ENCODE measurements at places on chromosomes 1 and 21.

DNA sequence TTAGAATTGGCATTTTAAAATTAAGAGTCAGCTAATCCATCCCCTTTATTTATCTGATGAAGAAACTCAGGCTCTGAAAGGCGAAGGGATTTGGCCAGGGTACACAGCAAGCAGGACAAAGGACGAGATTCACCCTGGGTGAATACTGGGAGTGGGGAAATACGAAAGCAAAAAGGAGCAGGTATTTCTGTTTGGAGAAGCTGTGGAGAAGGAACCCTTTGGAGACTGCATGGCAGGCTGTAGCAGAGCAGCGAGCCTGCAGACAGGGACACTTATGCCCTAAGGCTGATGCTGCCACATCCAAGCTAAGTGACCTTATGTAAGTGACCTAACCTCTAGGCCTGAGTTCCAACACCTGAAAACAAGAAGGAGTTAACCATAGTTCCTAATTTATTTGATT, 207.2 kb upstream of the C1orf87 start:
- DNase-seq: no peak

- DNase-seq: no peak
These were observed 29.6 kb upstream of the RGS16 start for GRCh38 chr1:182633657-182634281.

- no peak for DNase-seq
These were observed 6.6 kb upstream of the MIIP start for GRCh38 chr1:12012560-12013316.

DNA sequence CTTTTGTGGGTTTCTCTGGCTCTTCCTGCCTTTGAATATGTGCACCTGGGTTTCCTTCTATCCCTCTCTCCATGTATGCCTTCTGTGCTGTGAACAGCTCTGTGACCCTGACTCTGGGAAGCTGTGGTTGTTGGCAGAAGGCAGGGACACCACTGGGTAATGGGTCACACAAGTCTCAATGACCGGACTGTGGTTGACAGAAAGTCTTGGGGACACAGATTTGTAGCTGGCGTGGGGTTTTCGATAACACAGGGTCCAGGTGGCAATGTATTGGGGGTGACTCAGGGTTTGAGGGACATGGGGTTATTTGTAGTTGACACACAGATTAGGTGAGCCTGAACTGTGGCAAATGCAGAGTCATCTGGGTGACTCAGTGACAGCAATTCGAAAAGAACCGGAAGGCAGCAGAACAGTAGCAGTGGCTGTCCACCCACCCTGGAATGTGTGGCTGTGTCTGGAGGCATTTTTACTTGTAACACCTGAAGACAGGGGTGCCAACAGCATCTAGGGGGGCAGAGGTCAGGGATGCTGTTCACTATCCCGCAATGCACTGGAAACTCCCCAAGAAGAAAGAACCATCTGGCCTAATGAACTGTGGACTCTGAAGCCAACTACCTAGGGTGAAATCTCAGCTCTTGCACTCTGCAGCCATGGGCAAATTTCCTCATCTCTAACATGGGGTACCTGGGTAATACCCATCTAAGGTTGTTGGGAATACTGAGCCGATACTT, 13.0 kb upstream of the SLC6A9 start:
- DNase-seq: no peak

- no peak for DNase-seq
These were observed 787 bp upstream of the GIPC2 start for GRCh38 chr1:78044796-78045562.

DNA sequence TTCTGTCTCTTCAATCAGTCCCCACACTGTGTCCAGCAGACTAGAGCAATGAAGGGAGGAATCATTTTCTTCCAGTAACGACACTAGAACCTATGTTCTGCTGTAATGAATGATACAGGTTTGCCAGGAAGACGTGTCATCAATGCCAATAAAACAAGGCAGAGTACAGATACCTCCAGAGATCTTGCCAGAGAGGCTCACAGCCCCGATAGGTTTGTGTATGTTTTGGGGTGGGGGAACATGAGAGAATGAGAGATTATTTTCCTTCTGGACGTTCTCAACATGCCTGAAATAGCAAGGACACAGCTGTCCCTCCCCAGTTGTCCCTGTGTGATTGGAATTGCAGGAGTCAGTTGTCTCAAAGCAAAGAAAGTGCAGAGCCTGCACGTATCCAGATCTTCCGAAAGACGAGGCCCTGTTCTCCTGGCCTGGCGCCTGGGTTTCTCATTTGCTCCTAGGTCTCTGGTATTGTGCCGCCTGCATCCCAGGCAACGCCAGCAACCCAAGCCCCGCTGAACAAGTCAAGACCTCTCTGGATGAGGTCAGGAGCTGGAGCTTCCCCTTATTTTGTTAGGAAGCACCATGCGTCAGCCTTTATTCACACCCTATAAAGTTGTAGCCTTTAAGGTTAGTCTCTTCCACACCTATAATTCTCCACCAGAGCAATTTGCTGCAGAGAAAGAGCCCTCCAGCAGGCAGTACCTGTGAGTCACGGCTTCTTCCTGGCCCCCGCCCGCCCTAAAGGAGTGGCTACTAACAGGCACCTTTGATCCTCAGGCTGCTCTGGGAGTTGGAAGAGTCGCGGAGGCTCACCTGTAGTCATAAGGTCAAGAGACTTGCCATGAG, 130.5 kb downstream of the TOMM20 start:
- no peak for DNase-seq

DNA sequence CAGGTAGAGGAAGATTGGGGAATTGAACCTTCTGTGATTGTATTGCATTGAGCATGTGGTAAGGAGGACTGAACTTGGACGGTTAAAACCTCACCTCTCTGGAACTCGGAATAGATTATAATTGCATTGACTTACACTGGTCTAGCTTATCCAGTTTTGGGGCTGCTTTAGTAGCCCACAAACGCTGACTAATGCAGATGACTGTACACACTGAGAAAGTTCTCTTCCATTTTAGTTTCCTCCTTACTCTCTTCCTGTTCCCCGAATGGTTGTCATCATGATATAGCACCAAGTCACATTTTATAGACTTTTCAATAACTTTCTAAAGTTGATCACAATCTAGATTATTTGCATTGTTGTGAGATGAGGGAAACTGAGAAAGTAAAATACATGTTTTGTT, 78.2 kb downstream of the NFIA start:
- DNase-seq: no peak

DNA sequence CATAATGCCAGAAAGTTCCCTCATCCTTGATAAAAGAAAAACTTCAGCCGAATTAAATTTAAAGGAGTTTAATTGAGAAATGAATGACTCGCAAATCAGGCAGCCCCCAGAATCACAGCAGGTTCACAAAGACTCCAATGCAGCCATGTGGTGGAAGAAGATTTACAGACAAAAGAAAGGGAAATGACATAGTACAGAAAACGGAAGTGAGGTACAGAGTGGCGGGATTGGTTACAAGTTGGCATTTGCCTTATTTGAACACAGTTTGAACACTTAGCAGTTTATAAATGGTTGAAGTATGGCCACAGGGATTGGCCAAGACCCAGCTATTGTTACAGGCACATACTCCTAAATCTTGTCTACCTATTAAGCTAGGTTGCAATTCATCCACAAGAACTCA, 46.6 kb downstream of the HIVEP3 start:
- no peak for DNase-seq

DNA sequence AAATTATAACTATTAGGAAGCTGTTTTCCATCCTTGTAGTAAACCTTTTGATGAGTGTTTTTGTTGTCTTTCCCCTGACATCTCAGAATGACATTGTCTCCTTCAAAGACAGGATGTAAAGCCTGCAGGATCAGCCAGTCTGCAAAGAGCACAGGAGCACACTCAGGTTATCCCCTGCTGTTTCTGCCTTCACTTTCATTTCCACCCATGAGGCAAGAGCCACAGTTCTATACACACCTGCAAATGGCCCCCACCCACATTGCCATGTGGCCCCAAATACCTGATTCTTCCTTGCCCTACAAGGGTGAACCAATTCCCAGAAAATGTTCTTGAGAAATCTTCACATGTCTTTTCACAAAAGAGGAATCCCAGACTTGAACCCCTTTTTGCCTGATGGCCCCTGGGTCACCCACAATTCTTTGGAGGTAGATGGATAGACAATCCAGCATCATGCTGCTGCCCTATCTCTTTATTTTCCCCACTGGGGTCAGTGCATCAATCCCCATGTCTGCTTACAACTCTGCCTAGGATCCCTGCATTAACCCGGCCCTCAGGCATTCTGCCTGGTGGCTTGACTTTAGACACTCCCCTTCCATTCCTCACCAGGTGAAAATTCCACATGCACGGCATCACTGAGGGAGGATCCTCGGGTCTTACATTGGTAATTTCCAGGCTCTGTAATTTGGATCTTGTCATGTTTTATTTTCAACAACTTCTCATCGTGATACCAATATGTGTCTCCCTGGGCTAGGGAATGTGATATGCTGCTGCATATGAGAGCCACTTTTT, 2.6 kb downstream of the FCRL3 start:
- DNase-seq: no peak

DNA sequence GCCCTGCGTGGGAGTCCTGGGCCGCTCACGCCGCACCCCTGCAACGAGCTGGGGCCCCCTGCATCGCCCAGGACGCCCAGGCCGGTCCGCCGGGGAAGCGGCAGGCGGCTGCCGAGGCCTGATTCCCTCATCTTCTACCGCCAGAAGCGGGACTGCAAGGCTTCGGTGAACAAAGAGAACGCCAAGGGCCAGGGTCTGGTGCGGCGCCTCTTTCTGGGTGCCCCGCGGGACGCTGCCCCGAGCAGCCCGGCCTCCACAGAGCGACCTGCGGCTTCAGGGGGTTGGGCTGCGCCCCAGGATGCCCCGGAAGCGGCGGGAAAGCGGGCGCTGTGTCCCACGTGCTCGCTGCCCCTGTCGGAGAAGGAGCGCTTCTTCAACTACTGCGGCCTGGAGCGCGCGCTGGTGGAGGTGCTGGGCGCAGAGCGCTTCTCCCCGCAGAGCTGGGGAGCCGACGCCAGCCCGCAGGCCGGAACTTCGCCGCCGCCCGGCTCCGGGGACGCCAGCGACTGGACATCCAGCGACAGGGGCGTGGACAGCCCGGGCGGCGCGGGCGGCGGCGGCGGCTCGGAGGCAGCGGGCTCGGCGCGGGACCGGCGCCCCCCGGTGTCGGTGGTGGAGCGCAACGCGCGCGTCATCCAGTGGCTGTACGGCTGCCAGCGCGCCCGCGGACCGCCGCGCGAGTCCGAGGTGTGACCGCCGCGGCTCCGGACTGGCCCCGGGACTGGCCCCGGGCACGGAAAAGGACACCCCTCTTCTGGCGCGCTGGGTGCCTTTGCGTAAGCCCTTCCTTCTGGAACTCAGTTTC, 2.7 kb downstream of the FAM110D start:
- DNase-seq: no peak

- DNase-seq: no peak
These were observed 278.5 kb downstream of the LRRC7 start for GRCh38 chr1:69846267-69846666.

DNA sequence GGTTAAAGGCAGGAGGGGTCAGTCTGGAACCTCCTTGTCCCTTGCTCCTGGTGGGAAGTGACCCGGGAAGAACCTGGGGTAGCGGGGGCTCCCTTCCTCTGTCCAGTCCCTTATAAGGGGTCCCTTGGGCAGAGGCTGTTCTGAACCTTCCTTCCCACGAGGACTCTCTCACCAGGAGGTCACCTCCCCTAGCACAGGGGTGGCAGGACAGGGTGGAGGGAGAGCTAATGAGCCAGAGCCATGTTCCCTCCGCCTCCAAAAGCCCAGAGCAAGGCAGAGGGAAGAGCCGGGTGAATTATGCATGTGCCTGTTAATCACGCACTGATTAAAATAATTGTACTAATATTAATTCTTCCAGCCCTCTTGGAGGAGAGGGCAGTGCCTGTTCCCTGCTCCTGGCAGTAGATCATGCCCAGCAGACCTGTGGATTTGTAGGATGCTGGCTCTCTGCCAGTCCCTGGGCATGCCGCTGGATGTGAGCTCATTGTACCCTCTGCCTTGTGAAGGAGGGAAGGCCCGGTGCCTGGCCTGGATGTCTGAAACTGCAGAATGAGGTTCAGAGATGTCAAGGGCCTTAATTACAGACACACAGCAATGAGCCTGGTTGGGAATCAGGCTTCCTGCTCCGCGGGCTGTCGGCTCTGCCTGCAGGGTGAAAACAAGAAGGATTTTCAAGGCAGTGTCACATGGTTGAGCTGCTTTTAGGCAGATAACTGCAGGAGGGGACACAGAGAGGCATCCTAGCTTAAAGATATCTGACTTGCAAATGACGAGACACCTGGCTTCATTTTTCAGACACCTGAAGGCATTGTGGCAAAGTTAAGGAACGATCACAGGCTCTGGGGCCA, 68.2 kb downstream of the IGSF21 start:
- no peak for DNase-seq

DNA sequence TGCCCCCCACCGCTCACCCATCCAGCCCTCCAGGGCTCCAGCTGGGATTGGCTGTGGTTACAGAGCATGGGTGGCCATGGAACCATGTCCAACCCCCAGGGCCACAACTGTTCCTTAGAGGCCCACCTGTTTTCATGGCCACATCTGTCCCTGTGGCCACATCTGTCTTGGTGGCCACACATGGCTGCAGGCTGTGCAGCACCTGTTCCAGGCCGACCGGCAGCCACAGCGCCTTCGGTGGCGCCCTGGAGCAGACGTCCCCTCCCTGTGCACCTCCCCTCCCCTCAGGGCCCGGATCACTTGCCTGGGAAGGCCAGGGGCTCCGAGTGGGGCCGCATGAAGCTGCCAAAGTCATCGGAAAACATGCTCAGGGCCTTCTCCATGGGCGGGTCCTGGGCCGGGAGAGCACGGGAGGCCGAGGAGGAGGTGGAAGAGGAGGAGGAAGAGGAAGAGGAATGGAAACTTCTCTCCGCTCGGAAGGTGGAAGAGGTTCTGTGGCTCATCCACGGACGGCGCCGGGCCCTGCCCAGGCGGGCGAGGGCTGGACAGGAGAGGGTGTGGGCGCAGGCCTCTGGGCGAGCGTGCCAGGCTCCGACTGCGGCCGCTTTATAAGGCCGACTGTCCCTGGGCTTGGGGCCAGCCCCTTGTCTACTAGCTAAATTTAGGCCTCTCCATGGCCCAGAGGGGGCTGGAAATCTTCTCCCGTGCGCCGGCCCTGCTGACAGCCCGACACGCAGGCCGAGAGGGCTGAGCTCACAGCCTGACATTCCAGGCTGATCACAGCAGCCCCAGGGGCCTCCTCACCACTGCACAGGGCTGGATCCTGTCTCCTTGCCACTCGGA, at the start of gene HSPB7:
Gene HSPB7, minus strand, starts transcription at position 583 of the 843 bp plus-strand sequence. Its CDS starts 80 bp downstream, at position 503.
- no peak for DNase-seq

Measured in CD4-positive, alpha-beta memory T cell (primary cell).